Ovary (tissue), 10 donors: ENCODE measurements at places on chromosomes 6 and 20. TPM values are rescaled to one million over a fixed set of nuclear protein-coding genes. Genes with fewer than 3 reads are reported as not detected.

- DNase-seq, result no peak
Observed at GRCh38 chr6:161242779-161243693, 30.8 kb downstream of the AGPAT4 start.

DNA sequence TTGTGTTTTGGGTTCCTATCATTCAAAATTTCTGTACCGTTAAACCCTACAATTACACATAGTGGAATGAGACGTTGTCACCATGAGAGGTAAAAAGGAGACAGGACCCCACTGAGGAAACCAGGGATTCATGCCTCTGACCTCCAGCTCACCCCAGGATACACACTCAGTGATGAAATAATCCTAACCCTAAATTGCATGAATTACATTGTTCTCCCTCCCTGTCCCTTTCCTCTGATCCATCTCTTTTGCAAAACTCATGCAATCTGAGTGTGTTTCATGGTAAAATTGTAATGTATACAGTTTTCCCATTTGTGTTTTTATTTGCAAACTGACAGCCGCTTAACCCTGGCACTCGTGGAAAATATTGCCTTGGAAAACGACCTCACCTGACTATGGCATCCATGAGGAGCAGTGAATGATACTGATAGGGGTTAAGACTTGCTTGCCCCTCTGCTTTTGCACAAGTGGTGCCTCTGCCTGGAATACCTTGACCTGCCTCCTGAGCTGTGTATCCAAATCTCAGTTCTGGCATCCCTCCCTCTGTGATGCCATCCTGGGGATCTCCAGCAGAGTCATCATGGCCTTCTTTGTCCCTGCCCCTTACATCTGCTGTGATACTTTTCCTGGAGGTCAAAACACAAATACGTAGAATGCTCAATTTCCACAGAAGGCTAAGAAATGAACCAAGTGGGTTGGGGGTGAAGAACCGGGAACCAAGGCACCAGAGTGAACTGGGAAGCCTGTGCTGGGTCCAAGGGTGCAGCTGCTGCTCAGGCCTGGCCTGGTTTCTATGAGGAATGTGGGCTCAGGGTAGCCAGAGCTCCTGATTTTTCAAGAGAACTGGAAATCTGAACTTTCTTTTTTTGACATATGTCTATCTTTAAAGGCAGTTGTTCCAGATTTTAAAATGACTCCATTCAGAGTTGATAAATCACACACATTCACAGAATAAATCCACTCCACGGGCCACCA is 211.6 kb upstream of the ZNF217 start:
- DNase-seq, result no peak

GRCh38 chr6:11291582-11291981 is 59.1 kb upstream of the NEDD9 start:
- no peak for DNase-seq

GRCh38 chr6:110266996-110267395 is 86.8 kb downstream of the CDC40 start:
- DNase-seq, result no peak

DNA sequence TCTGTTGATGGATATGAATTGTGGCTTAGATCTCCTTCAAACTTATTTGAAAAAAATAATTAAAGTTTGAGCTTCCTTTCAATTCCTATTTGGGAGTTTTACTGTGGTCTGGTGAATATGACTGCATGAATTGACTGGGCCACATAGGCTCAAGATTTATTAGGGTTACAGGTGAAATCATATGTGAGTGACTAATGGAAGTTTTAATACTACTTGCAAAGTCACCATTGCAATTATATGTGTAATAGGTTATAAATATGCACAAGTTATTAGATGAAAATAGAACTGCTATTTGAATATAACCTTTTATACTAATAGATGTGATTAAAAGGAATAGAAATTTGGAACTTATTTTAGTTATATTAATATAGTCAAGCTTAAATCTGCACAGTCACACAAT is 712.1 kb upstream of the MMS22L start:
- no peak for DNase-seq

DNA sequence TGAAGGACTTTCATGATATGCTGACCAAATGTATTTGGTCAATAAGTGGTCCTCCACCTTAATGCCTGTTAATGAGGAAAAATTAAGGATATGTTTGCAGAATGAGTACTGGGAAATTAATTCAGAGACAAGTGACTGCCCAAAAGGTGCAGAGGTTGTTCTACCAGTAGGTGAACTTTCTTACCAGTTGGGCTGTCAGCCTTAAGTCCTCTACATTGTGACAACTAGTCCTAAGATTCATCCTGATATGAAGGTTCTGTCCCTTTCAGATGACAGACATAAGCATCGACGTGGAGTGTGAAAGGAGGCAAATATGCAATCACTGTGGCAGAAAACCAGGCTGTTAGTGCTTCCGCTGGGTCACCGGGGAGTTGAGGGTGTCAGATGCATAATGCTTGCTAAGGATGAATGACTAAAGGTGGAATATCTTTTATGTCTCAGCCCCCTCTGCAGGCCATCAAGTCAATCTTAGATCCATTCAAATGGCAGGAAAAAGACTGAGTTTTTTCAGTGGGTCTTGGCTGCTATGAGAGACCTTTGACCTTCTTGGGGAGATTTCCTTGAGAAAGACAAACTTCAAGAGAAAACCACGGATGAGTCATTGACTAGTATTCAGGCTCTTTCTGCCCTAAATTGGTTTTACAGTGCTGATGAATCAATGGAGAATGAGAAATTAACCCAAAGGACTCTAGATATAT is 226.0 kb downstream of the TPBG start:
- no peak for DNase-seq

GRCh38 chr6:122130026-122130348 is 269.5 kb upstream of the HSF2 start:
- no peak for DNase-seq

DNA sequence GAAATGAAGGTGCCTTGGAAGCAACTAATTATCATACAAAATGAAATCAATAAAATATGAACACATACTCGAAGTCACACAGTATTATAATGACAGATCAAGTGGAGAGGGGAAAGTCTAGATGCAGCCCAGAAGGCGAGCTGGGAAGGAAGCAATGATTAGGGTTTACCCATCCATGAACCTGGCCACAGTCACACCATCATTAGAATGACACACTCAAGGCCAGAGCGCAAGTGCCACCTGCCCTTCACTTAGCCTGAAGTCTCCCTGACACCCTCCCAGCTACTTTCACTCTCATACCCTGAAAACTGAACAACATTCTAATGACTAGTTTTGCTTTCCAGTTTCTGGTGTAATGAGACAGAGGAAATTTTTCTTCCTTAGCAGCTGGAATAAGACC is 302.8 kb upstream of the JARID2 start:
- DNase-seq, result no peak

GRCh38 chr6:105791179-105791578 is 295.0 kb upstream of the PRDM1 start:
- DNase-seq, result no peak

- no peak for DNase-seq
Observed at GRCh38 chr6:75115481-75115880, 90.4 kb downstream of the COL12A1 start.

DNA sequence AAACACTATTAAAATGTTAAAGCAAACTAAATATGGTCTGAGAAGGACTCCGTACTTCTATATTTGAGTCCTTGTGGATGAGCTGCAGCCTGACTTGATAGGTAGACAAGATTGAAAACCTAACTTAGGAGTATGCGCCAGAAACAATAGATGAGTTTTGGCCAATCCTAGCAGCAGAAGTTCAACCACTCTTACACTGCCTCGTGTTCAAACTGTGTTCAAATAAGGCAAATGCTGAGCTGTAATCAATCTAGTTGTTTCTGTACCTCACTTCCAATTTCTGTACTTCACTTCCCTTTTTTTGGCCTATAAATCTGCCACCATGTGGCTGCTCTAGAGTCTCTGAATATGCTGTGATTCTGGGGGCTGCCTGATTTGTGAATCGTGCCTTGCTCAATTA is 13.2 kb upstream of the SERINC1 start:
- DNase-seq, result no peak

GRCh38 chr20:16664020-16664419 is 65.8 kb upstream of the SNRPB2 start:
- DNase-seq, result no peak

Gene SPDEF
- total RNA-seq, result 1.6 TPM

Gene TNFRSF6B
- total RNA-seq, result 6.4 TPM
